Activated CD4-positive, alpha-beta memory T cell treated with anti-CD3 and anti-CD28 coated beads for 36 hours (primary cell): ENCODE measurements at places on chromosomes 2 and 18. TPM values are rescaled to one million over a fixed set of nuclear protein-coding genes. Genes with fewer than 3 reads are reported as not detected.
A peak's percentile ranks its signal among the peaks of the same experiment; 100 is the strongest.

GRCh38 chr2:106124905-106125549 is 69.1 kb downstream of the UXS1 start:
- DNase-seq = no peak
- peaks cover 32% of the 10 kb centered on the region for H3K4me1 ChIP-seq
- no peak overlapping the region for H3K4me3 ChIP-seq
- H3K27ac ChIP-seq = no peak overlapping the region

NEB gene
- total RNA-seq = 0.05 TPM

- DNase-seq = no peak
- H3K4me3 ChIP-seq = no peak overlapping the region
- no peak overlapping the region for H3K27ac ChIP-seq
Observed at GRCh38 chr2:200129721-200130462, 174.5 kb downstream of the MAIP1 start.

NGEF gene
- total RNA-seq = 4.2 TPM

PRPF40A gene
- total RNA-seq = 138 TPM

- DNase-seq = no peak
- H3K27me3 ChIP-seq = no peaks in the 10 kb centered on the region
- no peaks in the 10 kb centered on the region for H3K36me3 ChIP-seq
- peak overlapping the region; percentile 80 for H3K4me3 ChIP-seq
- no peak overlapping the region for H3K27ac ChIP-seq
- H3K4me1 ChIP-seq = no peaks in the 10 kb centered on the region
Observed at GRCh38 chr2:25981596-25982272, 563 bp downstream of the KIF3C start.

AQP12B gene
- not detected for total RNA-seq

- no peak overlapping the region for H3K4me3 ChIP-seq
- H3K4me1 ChIP-seq = peaks cover 2% of the 10 kb centered on the region
- DNase-seq = no peak
- H3K36me3 ChIP-seq = peaks cover 59% of the 10 kb centered on the region
- H3K27me3 ChIP-seq = no peaks in the 10 kb centered on the region
Observed at GRCh38 chr2:62870966-62871365, 165.5 kb downstream of the EHBP1 start.

DNA sequence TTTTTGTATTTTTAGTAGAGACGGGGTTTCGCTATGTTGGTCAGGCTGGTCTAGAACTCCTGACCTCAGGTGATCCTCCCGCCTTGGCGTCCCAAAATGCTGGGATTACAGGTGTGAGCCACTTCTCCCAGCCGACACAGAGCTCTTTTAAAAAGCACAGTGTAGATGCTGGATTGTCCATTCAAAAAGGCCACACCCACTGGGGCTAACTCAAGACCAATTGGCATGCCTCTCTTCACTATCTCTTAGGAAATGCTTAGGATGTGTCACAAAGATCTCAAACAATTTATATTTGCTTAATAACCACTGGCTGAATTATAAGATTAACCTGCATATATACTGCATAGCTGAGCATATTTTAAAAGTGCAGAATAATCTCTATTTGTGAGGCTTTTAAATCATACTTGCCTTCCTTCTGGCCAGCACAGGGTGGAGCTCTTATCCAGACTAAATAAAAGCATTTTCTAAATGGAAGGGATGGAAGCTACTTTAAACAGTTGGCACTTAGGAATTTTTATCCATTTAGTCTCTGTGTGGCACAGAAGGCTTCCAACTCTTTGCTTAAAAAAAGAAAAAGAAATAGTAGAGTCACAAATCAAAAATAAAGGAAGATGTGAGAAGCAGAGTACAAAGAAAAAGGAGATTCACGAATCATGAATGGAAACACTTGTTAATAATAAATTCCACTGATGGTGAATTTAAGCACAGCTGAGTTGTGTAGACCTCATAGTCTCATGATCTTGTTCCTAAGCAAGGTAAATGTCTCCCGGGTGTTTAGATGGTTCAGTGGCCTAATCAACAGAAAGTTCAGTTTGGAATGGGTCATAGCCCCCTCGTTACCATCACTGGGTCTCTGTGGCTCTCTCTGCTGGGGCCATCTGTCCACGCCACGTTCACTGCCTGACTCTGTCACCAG is 22.4 kb downstream of the CRYGD start:
- peaks cover 10% of the 10 kb centered on the region for H3K27me3 ChIP-seq
- H3K4me1 ChIP-seq = peaks cover 11% of the 10 kb centered on the region
- no peak overlapping the region for H3K27ac ChIP-seq
- H3K4me3 ChIP-seq = no peak overlapping the region
- H3K36me3 ChIP-seq = no peaks in the 10 kb centered on the region
- DNase-seq = no peak
